ENCODE measurements at places on chromosomes 3 and 15. TPM values are rescaled to one million over a fixed set of nuclear protein-coding genes. Genes with fewer than 3 reads are reported as not detected.

Gene ANKUB1
- not detected for total RNA-seq

Gene MRAS
- total RNA-seq: 28.7 TPM

Gene ZDHHC23
- 1.0 TPM for total RNA-seq

Gene TMC3
- not detected for total RNA-seq

Gene NKIRAS1
- total RNA-seq: 17.2 TPM

Gene IDH2
- total RNA-seq: 185 TPM

All from skeletal muscle tissue (tissue), 5 donors.